ENCODE measurements at places on chromosomes 6 and 20.

GRCh38 chr6:136920671-136921380, 1.3 kb upstream of the SLC35D3 start:
- peak; percentile 18 for DNase-seq

DNA sequence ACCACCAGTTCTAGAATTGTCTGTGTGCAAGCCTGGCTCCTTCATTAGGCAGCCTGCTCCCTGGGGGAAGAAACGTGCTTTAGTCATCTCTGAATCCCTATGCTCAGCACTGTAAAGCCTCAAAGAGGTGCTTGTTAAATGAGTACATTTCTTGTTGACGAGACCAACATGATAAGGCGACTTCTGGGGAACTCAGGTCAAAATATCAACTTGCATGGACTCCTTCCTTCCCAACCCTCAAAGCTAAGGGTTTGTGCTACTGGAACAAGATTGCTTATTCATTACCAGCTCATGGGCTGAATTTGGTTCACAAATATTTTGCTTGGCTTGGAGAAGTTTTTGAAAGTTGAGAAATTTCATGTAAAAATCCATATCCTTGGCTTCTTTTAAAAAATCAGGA, 10.6 kb downstream of the KCNG1 start:
- no peak for DNase-seq

GRCh38 chr6:106608080-106608668, 21.1 kb downstream of the RTN4IP1 start:
- peak; percentile 43 for DNase-seq

- DNase-seq = no peak
Measured at GRCh38 chr20:10209091-10209490, 9.5 kb upstream of the SNAP25 start.

- DNase-seq = no peak
Measured at GRCh38 chr6:167988154-167988495, 9.3 kb upstream of the KIF25 start.

DNA sequence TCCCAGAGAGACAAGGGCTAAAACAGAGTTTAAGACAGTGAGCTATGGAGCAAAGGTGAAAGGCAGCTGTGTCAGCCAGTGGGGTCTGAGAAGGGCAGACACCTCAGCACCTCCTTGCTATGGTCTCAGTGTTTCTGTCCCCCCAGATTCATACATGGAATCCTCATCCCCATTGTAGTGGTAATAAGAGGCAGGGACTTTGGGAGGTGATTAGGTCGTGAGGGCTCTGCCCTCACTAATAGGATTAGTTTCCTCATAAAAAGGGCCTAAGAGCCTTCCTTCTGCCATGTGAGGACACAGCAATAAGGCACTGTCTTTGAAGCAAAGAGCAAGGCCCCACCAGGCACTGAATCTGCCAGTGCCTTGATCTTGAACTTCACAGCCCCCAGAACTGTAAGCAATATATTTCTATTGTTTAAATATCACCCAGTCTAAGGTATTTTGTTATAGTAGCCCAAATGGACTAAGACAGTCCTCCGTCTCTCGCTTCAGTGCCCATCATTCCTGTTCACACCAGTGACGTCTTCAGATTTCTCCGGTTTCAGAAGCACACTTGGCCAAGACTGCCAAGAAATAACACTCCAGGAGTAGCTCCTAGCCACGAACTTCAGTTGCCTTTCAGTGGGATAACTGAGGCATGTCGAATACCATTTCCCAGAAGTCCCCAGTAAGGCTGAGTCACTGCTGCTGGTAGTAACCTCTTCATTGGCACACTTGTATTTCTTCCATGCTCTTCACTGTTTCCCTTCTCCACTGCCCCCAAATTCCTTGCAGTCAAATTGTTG, 32.8 kb downstream of the SLC13A3 start:
- DNase-seq = no peak

DNA sequence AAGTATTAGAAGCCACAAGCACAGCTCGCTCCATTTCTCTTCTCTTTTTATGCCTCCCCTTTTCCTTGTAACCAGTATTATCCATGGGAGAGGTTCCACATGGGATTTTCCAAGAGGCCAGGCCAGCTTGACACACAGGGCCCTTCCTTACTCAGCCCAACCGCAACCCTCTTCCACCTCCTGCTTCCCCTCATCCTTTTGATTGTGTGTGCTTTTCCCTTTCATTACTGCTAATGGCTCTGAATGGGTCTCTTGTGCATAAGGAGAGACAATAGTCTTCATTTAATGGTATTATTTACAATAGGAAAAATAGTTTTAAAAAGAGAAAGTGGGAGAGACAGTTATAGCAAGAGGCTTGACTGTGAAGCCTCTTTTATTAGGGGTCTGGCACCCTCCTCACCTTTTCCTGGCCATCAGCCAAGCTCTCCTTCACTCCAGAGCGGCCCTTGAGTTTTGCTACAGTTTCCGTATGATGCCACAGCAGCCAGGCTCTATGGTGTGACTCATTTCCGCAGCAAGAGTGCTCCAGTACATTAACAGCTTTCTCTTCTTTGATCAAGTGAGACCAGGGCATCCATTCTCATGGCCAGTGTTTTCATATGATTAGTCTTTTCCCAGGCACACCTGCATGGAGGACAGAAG, 579.5 kb downstream of the TFAP2B start:
- DNase-seq = peak; percentile 22

GRCh38 chr6:79378957-79379356, 144.5 kb upstream of the HMGN3 start:
- DNase-seq = no peak

DNA sequence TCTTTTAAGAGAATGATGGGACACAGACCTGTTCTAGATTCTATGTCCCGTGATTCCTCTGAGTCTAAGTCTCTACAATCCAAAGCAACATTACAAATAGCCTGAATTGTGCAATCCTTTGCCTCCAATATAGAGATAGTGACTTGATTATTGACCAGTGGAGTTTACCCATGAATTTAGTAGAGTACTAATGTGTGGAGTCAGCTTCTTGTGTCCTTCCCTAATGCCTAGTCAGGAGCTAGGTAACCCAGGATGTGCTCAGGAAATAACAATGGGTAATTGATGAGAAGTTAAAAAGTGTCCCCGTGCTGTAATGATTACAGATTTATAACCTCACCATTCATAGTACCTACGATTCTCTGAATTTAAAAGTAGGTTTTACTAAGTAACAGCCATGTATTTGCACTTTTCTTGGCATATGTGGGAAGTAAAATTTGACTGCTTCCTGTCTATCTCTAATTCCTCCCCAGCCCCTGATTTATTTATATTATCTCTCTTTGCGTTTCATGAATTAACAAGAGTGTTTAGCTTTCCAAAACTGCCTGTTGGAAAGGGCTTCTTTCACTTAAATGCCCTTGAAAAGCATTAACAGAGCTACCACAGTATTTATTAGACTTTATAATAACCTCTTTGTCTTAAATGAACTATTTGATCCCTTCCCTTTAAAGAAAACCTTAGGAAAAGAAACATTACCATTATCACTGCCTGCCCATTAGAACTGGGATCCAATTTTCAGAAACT, 30.5 kb downstream of the NEDD9 start:
- no peak for DNase-seq

DNA sequence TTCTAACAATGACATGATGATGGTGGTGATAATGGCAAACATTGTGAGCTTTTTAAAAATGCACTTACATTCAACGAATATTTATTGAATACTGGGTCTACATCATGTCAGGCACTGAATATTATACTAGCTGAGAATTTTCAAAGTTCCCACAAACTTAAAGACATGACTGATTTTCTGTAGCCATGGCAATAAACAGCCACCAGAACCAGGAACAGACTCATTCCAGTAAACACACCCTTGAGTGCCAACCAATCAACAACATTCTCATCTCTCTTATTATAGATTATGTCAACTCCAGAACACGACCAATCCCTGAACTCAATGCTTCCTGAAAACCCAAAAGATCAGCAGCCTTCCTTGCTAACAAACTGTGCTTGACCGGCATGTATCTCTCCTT, 212.4 kb upstream of the RUNX2 start:
- DNase-seq = no peak

- no peak for DNase-seq
Measured at GRCh38 chr6:132693478-132693877, 20.4 kb downstream of the VNN1 start.

DNA sequence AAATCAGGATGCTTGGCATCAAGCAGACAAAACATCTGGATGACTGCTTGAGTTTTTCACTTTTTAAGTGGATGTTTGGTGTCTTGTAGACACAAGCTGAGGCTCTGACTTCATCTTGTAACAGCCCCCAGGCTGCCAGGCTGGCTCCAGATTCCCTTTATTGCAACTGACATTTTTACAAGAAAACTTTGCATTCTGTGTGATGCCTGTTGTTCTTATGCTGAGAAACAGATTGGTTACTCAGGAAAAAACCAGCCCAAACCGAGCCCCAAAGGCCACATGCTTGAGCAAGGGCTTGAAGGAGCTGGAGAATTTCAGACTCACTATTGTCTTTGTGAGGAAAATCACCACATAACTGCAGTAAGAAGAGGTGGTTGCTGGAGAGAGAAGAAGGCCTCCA, 98.4 kb upstream of the PREP start:
- DNase-seq = no peak

- DNase-seq = peak; percentile 90
Measured at GRCh38 chr6:28985462-28986164, 19.5 kb downstream of the ZNF311 start.

GRCh38 chr6:1135726-1136414, 176.0 kb upstream of the FOXQ1 start:
- DNase-seq = no peak

- no peak for DNase-seq
Measured at GRCh38 chr20:9629831-9630230, 115.4 kb downstream of the LAMP5 start.

- DNase-seq = no peak
Measured at GRCh38 chr6:56594699-56595098, 48.0 kb downstream of the DST start.

- no peak for DNase-seq
Measured at GRCh38 chr20:62159839-62160238, 16.3 kb downstream of the SS18L1 start.

GRCh38 chr6:83505356-83505755, 7.0 kb upstream of the PRSS35 start:
- no peak for DNase-seq

- no peak for DNase-seq
Measured at GRCh38 chr6:148842296-148843019, 95.6 kb downstream of the UST start.

DNA sequence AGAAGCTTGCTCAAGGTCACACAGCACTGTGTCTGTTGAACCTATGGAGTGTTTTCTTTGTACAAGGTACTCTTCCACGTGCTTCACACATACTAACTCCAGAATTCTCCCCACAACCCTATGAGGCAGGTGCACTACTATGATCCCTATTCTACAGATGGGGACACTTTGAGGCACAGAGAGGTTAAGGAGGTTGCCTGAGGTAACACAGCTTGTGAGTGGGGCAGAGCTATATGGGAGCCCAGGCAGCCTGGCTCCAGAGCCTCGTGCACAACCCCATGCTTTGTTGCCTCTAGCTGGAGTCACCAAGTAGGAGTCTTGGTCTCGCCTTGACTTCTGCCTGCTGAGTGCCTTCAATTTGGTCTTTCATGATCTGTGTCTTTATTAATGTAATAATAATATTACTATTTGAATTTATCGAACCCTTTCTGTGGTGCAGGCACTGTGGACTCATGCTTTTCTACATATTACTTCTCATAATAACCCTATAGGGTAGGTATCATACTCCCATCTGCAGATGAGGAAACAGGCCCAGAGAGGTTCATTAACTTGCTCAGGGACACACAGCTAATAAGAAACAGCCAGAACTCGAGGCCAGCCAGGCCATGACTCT, 13.3 kb upstream of the SPDEF start:
- DNase-seq = no peak

DNA sequence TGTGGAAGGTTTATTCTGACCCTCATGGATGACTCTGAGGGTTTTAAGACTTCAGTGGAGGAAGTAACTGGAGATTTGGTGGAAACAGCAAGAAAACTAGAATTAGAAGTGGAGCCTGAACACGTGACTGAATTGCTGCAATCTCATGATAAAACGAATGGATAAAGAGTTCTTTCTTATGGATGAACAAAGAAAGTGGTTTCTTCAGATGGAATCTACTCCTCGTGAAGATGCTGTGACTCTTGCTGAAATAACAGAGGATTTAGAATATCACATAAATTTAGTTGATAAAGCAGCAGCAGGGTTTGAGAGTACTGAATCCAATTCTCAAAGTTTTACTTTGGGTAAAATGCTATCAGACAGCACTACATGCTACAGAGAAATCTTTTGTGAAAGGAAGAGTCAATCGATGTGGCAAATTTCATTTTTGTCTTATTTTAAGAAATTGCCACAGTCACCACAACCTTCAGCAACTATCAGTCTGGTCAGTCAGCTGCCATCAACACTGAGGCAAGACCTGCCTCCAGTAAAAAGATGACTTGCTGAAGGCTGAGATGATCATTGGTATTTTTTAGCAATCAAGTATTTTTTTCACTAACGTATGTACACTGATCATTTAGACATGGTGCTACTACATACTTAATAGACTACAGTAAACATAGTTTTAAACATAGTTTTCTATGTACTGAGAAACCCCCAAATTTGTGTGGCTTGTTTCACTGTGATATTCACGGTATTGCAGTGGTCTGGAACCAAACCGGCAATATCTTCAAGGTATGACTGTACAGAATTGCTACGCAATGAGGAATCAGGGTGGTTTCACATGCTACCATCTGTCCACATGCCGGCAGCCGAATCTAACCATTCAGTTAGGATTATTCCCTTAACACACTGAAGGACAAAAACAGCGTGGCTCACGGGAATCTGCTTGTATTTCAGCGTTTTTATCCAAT, 149.0 kb downstream of the MYB start:
- no peak for DNase-seq

DNA sequence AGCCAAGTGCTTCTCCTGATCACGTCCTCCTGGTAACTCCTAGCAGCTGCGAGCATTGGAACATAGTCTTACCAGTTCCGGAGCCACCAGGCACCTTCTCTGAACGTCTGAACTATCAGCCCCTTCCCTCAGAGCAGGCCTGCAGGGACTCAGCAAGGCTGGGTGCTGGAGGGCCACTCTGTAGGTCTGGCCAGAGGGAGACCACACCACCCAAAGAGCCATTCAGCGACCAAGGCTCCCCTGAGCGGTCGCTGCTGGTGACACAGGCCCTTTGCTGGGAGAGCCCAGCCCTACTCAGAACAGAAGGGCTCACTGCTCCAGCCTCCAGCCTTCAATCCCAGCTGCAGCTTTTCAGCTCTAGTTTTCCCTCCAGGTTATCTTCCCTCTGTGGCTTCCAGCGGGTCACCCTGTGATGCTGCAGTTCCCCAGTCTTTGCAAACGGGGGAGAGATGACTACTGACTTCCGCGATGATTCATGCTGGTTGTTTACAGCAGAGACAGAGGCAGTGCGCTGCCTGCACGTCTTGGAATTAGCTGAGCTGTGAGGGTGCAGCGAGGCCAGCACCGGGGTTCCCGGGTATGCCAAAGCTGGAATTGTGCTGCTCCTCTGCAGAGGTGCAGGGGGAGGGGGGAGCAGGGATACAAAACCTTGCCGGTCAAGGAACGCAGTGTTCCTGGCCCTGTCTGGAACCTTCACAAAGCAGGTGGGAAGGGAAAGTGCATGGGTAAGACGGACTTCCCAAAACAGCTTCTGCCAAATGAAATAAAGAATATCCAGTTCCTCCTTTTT, 161.4 kb downstream of the LY86 start:
- DNase-seq = peak; percentile 29

- DNase-seq = no peak
Measured at GRCh38 chr6:143059663-143060353, 881 bp upstream of the AIG1 start.

All from BE2C (cell line).